ENCODE measurements at places on chromosomes 1 and 21.

DNA sequence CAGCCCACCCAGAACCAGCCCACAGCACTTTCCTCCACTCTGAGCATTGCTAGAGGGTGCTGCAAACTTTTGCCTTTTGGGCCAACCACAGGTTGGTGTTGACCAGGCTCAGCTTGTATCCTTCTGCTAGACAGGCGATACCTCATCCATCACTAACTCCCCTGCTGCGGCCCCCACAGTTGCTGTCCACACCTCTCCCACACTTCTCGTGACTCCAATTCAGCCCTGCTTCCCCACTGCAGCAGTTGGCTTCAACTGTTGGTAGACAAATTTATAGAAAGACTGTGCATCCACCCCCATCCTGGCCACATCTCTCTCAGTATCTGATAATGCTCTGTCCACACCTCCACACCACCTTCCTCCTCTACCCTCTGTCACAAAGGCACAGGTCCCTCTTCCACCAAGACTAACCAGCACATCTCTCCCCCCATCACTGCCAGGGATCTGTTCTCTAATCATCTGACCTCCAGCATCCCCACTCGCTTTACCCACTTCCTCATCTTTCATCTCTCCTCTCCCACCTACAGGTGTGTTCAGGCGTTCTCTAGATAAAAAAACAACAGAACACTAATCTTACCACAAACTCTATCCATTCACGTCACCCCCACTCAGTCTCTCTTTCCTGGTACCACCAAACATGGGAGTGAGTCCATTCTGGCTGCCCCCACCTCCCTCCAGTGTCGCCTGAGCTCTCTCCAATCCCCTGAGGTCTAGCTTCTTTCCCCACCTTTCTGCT, 15.8 kb upstream of the SLC25A44 start:
- DNase-seq: no peak

DNA sequence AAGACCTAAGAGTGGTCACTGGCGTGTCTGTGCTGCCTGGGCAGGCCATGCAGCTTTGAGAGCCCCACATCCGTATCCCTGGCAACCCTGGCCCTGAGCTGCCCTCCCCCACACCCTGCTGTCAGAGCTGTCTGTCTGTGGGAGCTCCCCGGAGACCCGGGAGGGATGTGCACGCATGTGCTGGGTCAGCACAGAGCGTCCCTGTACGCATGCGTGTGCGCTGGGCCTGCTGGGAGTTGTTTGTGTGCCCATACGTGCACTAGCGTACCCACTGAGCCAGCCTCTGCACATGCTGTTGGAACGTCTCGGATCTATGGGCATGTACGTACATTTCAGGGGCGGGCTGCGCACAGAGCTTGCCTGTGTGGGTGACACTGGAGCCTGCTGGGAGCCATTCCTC, 89.3 kb downstream of the EPHB2 start:
- peak; percentile 32 for DNase-seq

- no peak for DNase-seq
Measured at GRCh38 chr1:114075105-114075504, 78.6 kb downstream of the SYT6 start.

- DNase-seq: no peak
Measured at GRCh38 chr1:15650433-15650832, 33.2 kb downstream of the DDI2 start.
